ENCODE measurements at places on chromosomes 12 and 14.

- no peak for DNase-seq
Observed at GRCh38 chr12:6183689-6184428, 16.3 kb upstream of the CD9 start.

DNA sequence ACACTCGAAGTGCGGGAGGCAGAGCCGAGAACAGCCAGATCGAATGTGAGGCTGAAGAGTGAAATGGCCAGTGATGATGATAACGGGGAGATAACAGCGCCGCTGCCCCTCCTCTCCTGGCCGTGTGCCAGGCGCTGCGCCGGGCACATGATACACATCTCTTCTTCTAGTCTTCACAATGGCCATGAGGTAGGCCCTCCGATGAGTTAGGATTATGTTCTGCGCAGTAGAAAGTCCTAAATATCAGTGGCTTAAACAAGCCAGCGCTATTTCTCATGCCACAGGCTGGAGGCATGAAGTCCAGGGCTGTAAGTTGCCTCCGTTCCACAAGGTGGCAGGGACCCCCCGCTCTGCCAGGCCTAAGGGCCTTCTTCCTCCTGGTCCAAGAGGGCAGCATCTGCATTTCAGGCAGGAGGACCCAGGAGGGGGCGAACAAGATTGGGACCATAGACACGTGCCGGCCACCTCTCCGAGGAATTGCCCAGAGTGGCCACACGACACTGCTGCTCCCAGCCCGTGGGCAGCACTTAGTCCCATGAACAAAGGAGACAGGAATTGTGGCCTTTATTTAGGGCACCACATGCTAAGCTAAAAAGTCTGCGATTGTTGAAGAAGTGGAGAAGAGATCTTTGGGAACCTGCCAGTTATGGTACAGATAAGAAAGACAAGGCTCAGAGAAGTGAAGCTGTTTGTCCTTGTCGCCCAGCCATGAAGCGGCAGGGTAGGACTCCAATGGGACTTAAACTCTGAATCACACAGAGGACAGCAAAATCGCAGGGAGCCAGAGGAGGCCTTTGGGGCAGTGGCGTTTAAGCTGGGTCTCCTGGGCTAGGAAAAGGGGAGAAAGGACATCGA lies 10.9 kb upstream of the HVCN1 start:
- no peak for DNase-seq

- peak; percentile 18 for DNase-seq
Observed at GRCh38 chr12:121579190-121579791, 1.5 kb downstream of the KDM2B start.

GRCh38 chr14:105313381-105314286 lies 914 bp upstream of the PACS2 start:
- no peak for DNase-seq

GRCh38 chr12:64665514-64665913 lies 55.2 kb downstream of the RASSF3 start:
- peak; percentile 29 for DNase-seq

- DNase-seq = no peak
Observed at GRCh38 chr14:50541159-50541567, 8.8 kb upstream of the MAP4K5 start.

- no peak for DNase-seq
Observed at GRCh38 chr12:65996146-65996545, 134.4 kb downstream of the LLPH start.
